Naive thymus-derived CD8-positive, alpha-beta T cell (primary cell): ENCODE measurements at places on chromosomes 11 and 22.

DNA sequence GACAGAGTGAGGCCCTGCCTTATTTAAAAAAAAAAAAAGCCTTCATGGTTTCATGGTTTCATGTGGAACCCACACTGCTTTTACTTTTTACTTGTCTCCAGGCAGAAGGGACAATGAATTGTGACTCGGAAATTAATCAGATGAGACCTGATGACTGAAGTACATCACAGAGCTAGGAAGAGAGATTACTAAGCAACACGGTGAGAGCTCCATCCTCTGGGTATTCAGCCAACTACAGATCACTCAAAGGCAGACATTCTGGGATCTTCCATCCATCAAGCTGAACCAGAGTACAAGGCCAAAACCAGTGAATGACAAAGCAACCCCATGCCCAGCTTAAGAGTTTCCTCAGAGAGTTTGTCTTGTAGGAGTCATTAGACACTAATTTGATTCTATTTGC is 433.2 kb downstream of the SOX6 start:
- no peak for DNase-seq

- no peak for DNase-seq
These were observed 23.4 kb upstream of the CLMP start for GRCh38 chr11:123218451-123218850.

GRCh38 chr11:10592331-10592730 is 23.9 kb upstream of the LYVE1 start:
- DNase-seq: no peak

DNA sequence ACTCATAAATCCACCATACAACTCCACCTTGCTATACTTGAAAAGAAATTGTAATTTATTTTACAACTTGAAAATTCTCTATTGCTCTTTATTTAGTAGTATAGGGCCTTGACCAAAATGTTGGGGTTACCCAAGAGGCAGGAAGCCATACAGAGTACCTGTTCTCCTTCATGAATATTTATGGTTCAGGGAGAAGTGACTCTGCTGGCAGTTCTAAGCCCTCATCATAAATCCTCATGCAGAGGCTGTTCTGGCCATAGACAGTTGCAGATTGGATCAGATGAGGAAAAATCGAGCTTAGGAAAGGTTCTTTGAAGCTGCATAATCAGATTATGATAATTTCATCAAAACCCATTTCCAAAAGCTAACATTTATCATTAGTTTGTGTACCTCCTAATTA is 449.4 kb upstream of the TENM4 start:
- DNase-seq: no peak

- DNase-seq: no peak
These were observed 1.9 kb downstream of the TEAD1 start for GRCh38 chr11:12675951-12676711.

- DNase-seq: no peak
These were observed 10.0 kb downstream of the WNT7B start for GRCh38 chr22:45966895-45967365.

DNA sequence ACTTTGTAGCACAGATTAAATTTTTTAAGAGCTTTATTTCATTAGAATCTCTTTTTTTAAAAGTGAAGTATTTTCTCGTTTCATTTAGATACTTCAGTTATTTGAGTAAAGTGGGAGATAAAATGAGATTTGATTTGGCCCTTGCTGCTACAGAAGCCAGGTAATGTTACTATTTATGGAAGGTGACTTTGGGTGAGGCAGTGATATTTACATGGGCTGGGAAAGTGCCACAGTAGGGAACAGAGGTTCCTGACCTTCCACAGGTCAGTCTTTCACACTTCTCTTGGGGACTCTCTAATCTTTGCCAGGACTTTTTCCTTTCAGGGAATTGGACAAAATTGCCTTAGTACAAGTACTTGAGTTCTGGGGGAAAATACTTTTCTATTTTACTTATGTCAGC is 20.4 kb downstream of the CTR9 start:
- DNase-seq: no peak

DNA sequence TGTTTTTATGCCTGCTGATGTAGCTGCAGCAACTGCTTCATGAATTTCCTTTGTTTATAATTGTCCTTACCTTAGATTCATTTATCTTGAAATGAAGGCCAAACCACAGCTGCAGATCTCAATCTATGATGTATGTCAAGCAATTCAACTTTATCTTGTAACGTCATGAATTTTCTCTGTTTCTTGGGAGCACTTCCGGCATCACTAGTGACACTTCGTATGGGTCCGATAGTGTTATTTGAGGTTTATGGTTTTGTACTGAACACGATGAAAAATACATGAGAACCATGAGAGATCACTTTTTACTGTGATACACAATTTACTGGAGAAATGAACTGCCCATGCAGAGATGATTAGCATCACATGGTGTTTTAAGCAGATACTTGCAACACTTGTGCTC is 98.5 kb downstream of the CSTPP1 start:
- DNase-seq: no peak

- DNase-seq: no peak
These were observed 3.6 kb downstream of the ARHGAP8 start for GRCh38 chr22:44755956-44756361.

- no peak for DNase-seq
These were observed 38.8 kb upstream of the PHF21A start for GRCh38 chr11:46160100-46160499.

GRCh38 chr11:60848714-60849151 is 6.8 kb downstream of the CCDC86 start:
- DNase-seq: no peak
